Peyer's patch (tissue), 4 donors: ENCODE measurements at places on chromosomes 6 and 20. TPM values are rescaled to one million over a fixed set of nuclear protein-coding genes. Genes with fewer than 3 reads are reported as not detected.

Gene HUS1B
- total RNA-seq, result 5.1 TPM

DNA sequence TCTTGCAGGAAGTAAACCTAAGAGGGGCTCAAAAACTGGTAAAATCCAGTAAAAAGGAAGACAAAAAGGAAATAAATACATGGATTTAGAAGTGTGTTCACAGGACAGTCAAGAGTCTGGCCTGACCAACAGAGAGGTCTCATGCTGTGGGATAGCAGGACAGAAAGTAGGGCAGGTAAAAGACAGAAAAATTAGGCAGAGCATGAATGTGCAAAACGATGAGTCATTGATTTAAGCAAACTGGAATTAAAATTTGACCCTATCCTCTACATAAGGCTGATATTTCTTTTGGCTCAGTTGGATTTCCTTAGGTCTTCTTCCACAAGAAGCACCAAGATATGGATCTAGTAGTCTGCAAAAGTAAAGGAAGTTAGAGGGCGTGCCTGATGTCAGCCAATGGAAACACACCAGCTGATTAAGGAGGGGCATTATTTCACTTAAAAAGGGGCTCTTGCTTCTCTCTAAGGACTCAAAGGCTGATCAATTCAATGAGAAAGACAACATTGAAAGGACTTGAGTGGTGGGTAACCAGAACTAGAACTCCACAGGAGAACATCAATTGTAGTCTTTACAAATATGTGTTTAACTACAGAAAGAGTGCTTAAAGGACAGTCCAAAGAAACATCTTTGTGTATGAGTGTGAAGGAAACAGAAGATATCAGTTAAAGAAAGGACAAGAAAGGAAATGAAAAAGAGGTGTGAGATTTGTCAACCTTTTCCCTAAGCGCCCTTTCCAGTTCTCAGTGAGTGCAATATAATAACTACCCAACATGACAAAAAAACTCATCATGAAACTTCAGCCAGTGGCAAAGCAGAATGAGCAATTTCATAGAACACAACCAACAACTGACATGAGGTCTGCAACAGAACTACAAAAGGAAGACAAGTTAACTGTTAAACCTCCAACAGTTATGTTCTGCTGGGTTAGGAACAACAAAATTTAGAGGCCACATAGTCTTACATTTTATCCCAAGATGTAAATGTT lies 19.4 kb upstream of the MYB start:
- H3K4me1 ChIP-seq, result no peaks in the 10 kb centered on the region
- no peak overlapping the region for H3K27ac ChIP-seq
- DNase-seq, result no peak
- no peaks in the 10 kb centered on the region for H3K36me3 ChIP-seq
- H3K4me3 ChIP-seq, result no peak overlapping the region

Gene CFAP206
- total RNA-seq, result not detected

Gene SLC17A1
- not detected for total RNA-seq

Gene SIM1
- not detected for total RNA-seq
